ENCODE measurements at places on chromosomes 1 and 21.

DNA sequence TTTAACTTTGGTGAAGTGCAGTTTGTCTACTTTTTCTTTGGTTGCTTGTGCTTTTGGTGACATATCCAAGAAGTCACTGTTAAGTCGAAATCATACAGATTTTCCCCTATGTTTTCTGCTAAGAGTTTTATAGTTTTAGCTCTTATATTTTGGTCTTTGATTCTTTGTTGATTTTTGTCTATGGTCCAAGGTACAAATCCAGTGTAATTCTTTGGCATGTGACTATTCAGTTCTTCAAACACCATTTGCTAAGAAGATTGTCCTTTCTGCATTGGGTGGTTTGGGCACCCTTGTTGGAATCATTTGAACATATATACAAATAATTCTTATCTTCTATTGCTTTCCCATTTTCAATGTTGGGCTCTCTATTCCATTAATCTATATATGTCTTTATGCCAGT lies 16.2 kb downstream of the HIPK1 start:
- DNase-seq, result no peak

DNA sequence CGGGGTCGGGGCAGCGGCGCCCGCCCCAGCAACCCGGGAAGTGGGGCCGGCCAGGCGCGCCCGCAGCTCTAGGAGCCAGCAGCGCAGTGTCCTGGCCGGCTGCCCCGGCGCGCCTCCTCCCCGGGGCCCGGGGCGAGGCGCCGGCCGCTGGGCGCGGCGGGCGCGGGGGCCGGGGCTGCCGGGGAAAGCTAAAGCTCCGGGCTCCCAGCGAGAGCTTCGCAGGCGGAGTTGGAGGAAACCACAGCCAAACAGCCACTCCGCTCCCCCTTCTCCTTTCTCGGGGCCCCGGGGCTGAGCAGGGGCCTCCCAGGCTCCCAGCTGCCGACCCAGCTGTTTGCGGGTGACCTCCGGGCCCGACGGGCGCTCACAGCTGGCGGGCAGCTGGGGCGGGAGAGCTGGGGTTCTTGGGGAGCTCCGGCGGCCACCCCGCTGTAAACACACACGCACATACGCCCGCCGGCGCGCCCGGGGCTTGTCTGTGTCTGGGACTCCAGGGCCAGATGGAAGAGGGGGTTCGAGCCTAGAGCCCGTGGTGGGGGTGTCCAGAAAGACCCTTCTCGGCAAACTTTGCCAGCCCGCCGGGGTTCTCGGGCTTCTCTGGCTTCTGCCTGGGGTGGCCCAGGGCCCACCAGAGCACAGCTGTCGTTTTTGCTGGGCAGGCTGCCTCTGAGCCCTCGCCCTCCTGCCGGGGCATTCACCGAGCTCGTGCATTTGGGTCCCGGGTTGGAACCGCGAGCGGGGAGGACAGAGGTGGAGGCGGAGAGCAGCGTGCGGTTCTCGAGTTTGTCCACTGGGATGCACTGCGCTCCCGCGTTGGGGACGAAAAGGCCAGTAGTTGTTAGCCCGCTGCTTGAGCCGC lies 1.5 kb downstream of the AJAP1 start:
- no peak for DNase-seq

GRCh38 chr1:158169105-158169504 lies 11.6 kb upstream of the CD1D start:
- DNase-seq, result no peak

- no peak for DNase-seq
These were observed 2.0 kb downstream of the POLR3C start for GRCh38 chr1:145826030-145826429.

Measured in SIG-M5 (cell line).